ENCODE measurements at places on chromosomes 3 and 15.

DNA sequence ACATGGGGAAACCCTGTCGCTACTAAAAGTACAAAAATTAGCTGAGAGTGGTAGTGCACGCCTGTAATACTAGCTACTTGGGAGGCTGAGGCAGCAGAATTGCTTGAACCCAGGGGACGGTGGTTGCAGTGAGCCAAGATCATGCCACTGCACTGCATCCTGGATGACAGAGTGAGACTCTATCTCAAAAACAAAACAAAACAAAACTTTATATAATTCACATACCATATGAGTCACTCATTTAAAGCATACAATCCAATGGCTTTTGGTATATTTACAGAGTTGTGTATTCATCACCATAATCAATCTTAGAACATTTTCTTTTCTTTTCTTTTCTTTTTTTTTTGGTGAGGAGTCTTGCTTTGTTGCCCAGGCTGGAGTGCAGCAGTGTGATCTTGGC lies 8.7 kb downstream of the PXK start:
- no peak for DNase-seq

DNA sequence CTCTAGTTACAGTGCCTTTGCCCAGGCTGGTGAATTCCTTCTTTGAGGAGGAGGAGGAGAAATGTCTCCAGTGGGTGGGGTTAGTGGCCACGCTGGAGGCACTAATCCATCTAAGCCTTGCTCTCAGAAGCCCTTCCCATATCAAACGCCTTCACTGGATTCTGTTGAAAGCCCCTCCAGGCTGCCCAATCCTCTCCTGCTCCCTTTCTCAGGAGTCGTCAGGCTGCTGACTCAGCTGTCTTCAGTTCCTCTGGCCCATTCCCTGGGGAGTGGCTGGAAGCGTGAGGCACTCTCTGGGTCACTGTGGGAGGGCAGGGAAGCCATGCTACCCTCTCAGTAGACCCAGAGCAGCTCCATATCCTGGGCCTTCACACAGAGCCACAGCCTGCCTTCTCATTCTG lies 2.7 kb downstream of the AP2M1 start:
- no peak for DNase-seq

DNA sequence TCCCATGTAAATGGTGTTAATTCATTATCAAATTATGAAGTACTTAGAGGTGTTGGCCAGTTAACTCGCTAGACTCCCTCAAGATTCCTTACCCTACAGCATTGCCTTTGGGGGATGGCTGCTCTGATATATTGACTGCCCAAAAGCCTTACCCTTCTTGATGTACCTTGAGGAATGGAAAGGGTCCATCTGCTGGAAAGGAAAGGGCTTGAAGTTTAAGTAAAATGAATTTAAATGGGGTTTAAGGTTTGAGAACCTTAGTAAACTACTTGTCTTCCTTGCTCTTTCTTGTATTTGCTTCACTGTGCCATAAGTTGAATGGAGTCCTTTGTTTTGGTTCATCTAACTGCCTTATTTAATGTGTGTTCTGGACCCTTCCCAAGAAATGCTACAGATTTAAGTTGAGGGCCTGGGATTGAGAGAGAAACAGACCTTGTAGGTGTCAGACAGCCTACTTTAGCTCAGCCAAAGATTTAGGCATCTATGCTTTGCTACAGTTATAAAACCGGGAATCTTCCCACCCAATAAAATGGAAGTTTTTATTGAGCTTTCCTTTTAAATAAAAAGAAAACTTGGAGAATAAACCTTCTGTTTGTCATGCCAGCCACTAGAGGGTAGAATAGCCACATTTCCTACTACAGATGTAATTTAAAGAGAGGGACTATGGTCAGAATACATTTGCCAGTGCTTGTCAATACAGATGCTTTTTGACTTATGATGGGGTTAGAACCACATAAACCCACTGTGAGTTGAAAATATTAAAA lies 25.3 kb downstream of the CMSS1 start:
- no peak for DNase-seq

- no peak for DNase-seq
Observed at GRCh38 chr3:22581007-22581406, 622.1 kb upstream of the UBE2E2 start.
